Activated naive CD8-positive, alpha-beta T cell treated with anti-CD3 and anti-CD28 coated beads for 36 hours (primary cell): ENCODE measurements at places on chromosomes 12 and 14. TPM values are rescaled to one million over a fixed set of nuclear protein-coding genes. Genes with fewer than 3 reads are reported as not detected.

HPD gene
- total RNA-seq = not detected

DNA sequence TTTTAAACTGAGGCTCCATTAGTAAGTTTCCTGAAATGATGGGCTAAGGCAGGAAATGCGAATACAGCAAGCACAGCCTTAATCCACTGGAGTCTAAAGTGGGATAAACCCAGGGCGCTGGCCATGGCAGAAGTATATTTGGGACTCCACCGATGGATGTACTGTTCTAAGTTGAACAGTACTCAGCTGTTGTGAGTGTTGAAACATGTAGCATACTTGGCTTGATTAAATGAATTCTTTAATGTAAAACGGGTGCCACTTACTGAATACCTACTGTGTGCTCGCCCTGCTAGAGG, 996 bp downstream of the SSPN start:
- no peak for DNase-seq

DNA sequence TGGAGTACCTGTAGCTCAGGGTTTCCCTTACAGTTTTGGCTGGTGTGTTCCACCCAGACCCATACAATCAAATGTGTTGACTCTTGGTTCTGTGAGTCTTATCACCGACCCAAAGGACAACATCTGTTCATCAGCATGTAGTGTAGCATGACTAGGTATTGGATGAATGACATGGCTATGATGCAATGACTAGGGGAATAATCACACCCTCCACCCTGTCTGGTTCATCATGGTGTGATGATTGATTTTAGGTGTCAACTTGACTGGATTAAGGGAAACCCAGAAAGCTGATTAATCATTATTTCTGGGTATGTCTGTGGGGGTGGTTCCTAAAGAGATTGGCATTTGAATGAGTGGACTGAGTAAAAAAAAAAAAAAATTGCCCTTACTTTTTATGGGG, 311.3 kb downstream of the DPF3 start:
- DNase-seq = no peak

DNA sequence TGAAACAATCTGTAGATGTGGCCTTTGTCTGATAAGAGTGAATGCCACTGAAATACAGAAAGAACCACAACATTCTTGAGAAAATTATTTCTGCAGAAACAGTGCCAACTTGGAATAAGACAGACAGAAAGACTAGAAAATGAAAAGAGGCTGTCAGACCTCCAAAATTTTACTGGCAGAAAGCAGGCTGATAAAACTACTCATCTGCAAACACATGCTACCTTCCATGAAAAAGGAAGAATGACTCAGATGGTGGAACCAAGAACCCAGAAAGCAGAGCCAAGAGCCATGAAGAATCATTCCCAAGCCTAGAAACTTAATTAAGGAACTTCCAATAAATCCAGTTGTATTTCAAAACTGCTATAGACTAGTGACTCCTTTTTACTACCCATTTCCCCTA, 31.9 kb upstream of the OSBPL8 start:
- DNase-seq = no peak

DNA sequence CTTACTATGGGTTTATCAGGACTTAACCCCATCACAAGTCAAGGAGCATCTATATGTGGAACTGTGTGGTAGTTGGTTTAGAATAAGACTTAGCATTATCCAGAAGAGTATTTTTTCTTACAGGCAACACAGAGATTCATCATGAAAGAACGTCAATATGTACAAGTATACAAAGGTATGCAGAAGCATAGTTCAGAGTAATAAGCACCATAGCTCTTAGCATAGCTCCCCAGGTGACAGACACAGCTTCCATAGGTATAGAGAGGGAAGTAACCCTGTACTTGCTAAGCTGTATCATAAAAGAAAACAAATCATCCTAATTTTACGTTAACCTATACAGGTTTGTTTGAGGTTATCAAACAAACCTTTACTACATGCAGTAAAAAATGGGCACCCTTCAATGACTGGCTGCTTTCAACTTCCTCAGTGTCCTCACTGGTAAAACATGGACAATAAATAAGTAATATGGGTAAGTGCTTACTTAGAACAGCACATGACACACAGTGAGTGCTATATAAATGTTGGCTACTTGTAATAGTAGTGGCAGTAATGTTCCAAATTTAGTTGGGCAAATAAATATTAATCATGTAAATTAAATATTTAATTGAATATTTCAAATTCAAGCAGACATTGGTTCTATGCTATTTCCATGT, 50.9 kb downstream of the PTPN21 start:
- DNase-seq = no peak

C12orf60 gene
- 2.8 TPM for total RNA-seq

- DNase-seq = no peak
Observed at GRCh38 chr14:37480446-37481290, 114.4 kb downstream of the FOXA1 start.

CCDC77 gene
- 13.8 TPM for total RNA-seq

DNA sequence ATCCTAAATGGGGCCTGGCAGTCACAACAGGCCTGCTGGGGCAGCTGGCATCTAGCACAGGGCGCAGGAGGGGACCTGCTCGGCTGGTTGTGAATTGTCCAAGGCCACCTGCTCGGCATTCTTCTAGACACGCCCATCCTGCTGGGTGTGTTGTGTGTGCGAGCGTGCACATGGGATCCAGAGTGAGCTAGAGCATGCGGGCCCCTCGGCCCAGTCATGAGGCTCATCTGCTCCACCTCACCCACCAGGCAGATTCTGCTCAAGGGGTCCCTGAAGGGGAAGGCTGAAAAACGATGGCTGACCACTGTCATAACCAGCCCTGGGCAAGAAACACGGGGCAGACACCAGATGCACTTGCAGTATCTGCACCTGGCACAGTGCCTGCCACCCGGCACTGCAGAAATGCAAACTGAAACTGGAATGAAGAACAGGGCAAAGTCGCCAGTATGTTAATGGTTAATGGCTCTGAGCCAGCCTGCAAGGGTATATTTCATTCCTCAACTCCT, 31.8 kb downstream of the MAX start:
- no peak for DNase-seq

LBHD2 gene
- total RNA-seq = not detected
